ENCODE measurements at places on chromosomes 4 and X. TPM values are rescaled to one million over a fixed set of nuclear protein-coding genes. Genes with fewer than 3 reads are reported as not detected.

GRCh38 chrX:151396825-151397740 lies at the start of gene VMA21:
Gene VMA21 (plus strand): TSS chrX:151397206. CDS start chrX:151397309, 103 bp downstream.
- peak within 1 kb of the TSS; percentile 81 for H3K4me3 ChIP-seq
- DNase-seq = peak; percentile 92
- peaks cover 25% of the 10 kb centered on the region for H3K4me1 ChIP-seq
- no peaks in the 10 kb centered on the region for H3K27me3 ChIP-seq
- peak within 1 kb of the TSS; percentile 89 for H3K27ac ChIP-seq

DNA sequence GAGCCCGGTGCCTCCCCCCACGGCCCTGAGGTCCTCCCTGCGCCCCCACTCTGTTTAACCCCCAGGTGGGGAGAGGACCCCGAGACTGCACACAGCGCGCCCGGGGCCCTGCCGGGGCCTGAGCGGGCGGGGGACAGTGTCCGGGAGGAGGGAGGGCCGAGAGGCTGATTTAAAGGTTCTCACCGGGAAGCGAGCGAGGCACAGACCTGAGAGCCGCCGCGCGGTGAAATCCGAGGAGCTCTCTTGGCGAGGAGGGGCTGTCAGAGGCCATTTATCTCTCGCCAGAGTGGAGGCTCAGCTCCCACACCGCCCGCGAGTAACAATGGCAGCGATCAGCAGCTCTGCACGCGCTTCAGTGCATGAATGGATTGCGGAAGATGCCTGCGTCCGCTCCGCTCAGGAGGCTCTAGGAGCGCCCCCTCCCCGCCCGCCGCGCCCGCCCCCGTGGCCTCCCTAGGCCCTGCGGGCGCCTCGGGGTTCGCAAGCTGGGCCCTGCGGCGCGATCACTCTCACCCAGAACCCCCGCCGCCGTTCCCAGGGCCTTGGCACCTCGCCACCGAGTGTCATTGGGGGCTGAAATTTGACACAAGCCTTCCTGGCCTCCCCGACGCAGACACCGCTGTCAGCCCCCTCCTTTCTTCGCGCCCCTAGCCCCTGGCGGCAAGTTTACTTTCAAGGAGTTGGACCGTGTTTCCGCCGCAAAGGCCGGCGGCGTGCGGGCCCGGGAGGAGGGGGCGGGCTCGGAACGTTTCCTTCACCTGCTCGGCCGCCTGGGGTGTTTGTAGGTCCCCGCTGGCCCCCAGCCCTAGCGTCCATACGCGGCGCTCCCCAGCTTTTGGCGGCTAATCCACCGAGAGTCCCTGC lies 48.7 kb upstream of the BCOR start:
- peaks cover 51% of the 10 kb centered on the region for H3K4me1 ChIP-seq
- no peaks in the 10 kb centered on the region for H3K27me3 ChIP-seq
- H3K4me3 ChIP-seq = peak overlapping the region; percentile 58
- no peaks in the 10 kb centered on the region for H3K36me3 ChIP-seq

Gene TCEAL9
- 47.3 TPM for total RNA-seq

GRCh38 chrX:39730662-39731329 lies 367.0 kb downstream of the BCOR start:
- no peaks in the 10 kb centered on the region for H3K36me3 ChIP-seq
- peak; percentile 92 for DNase-seq
- H3K27me3 ChIP-seq = no peaks in the 10 kb centered on the region
- peaks cover 25% of the 10 kb centered on the region for H3K4me1 ChIP-seq

Gene FOXO4
- total RNA-seq = 45.0 TPM

DNA sequence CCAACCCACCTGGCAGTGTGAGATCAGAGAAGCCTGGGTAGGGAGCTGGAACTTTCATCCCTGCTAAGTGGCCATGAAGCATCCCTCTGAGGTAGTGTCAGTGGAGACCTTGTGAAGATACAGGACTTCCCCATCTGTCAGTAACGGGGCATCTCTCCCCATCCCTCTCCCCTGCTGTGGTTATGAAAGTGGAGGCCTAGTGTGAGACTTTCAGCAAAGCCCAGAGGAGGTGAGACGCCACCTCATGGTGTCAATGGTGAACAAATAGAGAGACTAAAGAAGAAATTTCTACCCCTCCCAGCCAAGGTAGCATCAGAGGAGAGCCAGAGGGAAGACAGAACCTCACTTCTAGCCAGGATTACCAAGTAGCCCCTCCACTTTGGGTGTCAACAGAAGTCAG lies 150.2 kb downstream of the VEGFC start:
- H3K36me3 ChIP-seq = no peaks in the 10 kb centered on the region
- H3K4me3 ChIP-seq = no peak overlapping the region
- no peak overlapping the region for H3K27ac ChIP-seq
- no peaks in the 10 kb centered on the region for H3K4me1 ChIP-seq

Gene AREG
- total RNA-seq = 3.4 TPM

- DNase-seq = no peak
- no peaks in the 10 kb centered on the region for H3K36me3 ChIP-seq
- H3K27me3 ChIP-seq = no peaks in the 10 kb centered on the region
- no peak overlapping the region for H3K27ac ChIP-seq
- H3K4me3 ChIP-seq = no peak overlapping the region
- H3K4me1 ChIP-seq = no peaks in the 10 kb centered on the region
Observed at GRCh38 chr4:107129076-107129475, 93.0 kb upstream of the DKK2 start.

Gene ARHGAP24
- 17.6 TPM for total RNA-seq

GRCh38 chr4:6908432-6909112 lies 1.1 kb upstream of the TBC1D14 start:
- H3K27me3 ChIP-seq = no peaks in the 10 kb centered on the region
- H3K4me1 ChIP-seq = peaks cover 44% of the 10 kb centered on the region
- H3K36me3 ChIP-seq = no peaks in the 10 kb centered on the region
- H3K27ac ChIP-seq = peak overlapping the region; percentile 95

- no peaks in the 10 kb centered on the region for H3K36me3 ChIP-seq
- H3K4me1 ChIP-seq = peaks cover 11% of the 10 kb centered on the region
- H3K27me3 ChIP-seq = no peaks in the 10 kb centered on the region
Observed at GRCh38 chr4:85474818-85475630, at the start of gene ARHGAP24. Gene ARHGAP24 (plus strand): TSS chr4:85475150.

DNA sequence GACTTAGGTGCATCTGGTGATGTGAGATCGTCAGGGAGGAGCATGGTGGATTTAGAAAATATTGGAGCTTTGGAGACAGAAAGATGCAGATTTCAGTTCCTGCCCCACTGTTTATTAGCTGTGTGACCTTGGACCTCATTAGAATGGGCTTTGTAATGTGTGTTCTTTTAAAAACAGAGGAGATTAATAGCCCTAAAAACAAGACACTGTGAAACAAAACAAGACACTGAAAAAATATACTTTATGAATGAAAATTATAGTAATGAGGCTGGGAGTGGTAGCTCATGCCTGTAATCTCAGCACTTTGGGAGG lies 79.5 kb downstream of the EVC start:
- no peak overlapping the region for H3K27ac ChIP-seq
- H3K4me1 ChIP-seq = no peaks in the 10 kb centered on the region
- H3K36me3 ChIP-seq = peaks cover 30% of the 10 kb centered on the region

Gene PLS3
- 78.9 TPM for total RNA-seq

Gene DMRTC1
- total RNA-seq = not detected

Gene SPANXA2
- total RNA-seq = not detected

Gene SERPINA7
- total RNA-seq = not detected

Gene ITM2A
- 39.7 TPM for total RNA-seq

DNA sequence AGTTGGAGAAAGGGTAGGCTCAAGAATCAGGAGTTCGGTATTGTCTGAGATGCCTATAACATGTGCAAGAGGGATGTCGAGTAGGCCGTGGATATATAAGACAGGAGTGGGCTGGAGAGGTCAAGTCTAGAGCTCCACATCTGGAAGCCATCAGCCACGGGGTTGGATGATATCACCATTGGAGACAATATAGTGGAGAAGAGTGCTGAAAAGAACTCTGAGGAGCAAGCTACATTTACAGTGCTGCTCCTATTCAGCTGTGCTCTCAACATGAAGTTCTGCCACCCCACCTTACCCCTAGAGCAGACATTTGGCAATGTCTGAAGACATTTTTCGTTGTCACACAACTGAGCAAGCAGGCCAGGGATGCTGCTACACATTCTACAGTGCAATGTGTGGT lies 20.9 kb upstream of the PLAC1 start:
- no peaks in the 10 kb centered on the region for H3K27me3 ChIP-seq
- H3K4me1 ChIP-seq = no peaks in the 10 kb centered on the region
- no peak overlapping the region for H3K4me3 ChIP-seq
- H3K27ac ChIP-seq = no peak overlapping the region
- no peaks in the 10 kb centered on the region for H3K36me3 ChIP-seq
